Stimulated activated CD8-positive, alpha-beta memory T cell treated with anti-CD3 and anti-CD28 coated beads, Interleukin-12 subunit alpha, Interleukin-12 subunit beta, amount 100 ng/mL, for 4 hours (primary cell): ENCODE measurements at places on chromosomes 12 and 14.

DNA sequence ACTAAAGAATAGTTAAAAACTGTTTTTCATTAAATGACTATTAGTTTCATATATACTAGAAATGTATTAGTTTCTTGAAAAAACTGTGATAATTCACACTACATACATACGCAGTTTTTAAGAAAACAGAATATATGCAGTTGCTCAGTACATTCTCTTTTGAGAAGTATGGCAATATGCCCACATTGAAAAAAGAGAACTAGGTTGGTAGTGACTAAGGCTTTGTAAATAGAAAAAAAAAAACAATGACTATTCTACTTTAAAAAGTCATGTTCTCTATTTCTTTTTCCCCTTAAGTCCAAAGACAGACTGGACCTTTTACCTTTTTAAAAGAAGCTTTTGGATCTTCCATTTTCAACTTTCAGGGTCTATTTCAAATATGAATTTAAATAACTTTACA lies 25.0 kb downstream of the SNX6 start:
- DNase-seq: no peak

GRCh38 chr14:87017335-87017734 lies 975.6 kb downstream of the GALC start:
- DNase-seq: no peak

- no peak for DNase-seq
These were observed 71.4 kb downstream of the RBM19 start for GRCh38 chr12:113894697-113895096.

DNA sequence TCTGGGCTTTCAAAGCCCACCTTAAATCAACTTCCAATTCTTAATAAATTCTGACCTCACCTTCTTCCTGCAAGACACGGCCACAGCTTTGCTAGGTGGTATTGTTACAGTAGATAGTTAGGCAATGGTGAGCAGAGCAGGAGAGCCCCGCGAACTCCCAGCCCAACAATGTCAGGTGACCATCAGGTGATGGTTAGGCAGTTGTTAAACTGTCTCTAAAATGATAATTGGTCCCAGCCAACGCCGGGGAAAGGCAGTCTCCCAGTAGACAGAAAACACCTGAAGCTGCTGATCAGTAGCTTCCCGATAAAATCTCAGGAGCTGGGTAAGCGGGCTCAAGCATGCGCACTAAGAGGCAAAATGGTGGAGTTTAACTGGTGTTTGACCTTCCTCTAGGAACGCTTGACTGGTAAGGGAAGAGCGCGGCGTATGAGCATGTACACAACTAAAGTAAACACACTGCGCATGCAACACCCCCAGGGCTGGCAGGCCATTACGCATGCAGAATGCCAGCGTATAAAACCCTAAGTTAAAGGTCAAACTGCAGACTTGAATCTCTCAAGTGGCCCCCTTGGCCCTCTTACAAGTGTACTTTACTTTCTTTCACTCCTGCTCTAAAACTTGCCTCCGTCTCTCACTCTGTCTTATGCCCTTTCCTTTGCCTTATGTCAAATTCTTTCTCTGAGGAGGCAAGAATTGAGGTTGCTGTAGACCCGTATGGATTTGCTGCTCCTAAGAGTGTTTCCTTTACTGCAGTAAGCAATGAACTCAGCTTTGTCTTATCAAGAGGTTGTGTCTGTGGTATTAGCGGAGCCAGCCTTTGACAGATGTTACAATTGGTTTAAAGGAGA lies 113.5 kb downstream of the C12orf75 start:
- DNase-seq: no peak

GRCh38 chr12:70983692-70984091 lies 63.2 kb upstream of the PTPRR start:
- DNase-seq: no peak

- DNase-seq: no peak
These were observed 991.6 kb downstream of the BCL11B start for GRCh38 chr14:98280436-98280835.

DNA sequence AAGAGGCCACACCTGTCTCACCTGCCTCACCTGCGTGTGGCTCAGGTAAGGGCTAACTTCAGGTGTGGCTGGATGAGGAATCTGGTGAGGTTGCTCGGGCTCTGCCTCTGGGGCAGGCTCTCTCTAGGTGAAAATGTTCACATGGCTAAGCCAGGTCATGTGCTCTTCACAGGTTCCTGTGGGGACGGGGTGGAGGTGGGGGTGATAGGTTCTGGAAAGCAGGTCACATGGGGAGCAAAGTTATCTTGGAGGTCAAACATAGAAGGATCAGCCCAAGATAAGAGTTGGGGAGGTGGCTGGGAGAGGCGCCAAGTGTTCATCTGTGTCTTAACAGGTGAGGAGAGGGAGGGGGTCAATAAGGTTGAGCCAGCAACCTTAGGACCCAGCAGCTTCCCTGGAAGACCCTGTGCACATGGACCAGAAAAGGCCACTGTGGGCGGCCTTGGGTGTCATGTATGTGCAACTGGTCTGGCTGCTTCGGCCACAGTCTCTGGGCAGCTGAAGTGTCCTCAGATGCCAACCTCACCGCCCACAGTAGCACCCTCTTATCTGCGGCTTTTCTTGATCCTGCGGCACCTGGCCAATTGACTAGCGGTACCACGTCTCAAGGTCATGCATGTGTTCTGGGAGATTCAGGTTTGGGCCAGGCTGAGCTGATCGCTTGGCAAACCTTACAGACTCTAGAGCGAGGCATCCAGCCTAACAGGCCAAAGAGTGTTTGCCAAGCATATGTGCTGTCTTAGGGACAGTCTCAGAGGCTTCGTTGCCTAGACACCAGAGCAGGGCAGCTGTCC lies 60.5 kb downstream of the CACNA1C start:
- DNase-seq: no peak
